ENCODE measurements at places on chromosomes 2 and 18.

DNA sequence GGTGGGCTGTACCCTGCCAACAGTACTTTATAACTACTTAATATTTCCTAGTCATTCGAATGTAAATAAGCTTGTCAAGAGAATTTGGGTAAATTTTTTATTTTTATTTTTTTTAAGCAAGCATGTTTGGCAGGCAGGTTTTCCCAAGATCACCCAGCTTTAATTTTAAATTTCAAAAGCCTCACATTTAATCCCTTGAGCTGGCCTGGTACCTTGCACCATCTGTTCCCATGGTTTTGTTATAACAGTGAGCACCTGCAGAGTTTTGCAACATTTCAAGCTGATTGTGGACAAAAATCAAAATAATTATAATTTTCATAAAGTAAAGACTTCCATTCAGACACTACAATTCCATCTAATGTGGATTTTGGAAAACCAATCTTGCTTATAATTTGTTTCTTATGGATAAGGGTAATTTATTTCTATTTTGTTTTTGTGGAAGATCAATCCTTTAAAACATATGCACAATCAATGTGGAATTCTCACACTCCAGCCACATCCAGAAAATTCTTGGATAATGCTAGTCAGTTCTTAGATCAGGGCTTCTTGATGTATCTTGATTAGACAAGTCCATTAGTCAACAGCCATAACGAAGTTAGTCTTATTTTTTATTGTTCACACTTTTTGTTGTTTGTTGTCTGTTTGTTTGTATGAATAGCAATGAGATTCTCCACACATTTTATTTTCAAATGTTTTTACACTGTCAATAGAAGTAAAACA, 689.3 kb downstream of the NR4A2 start:
- no peak for DNase-seq

GRCh38 chr2:25303633-25304236, 38.0 kb downstream of the DNMT3A start:
- no peak for DNase-seq

- DNase-seq: no peak
These were observed 8.7 kb downstream of the TMEM169 start for GRCh38 chr2:216090369-216090786.

DNA sequence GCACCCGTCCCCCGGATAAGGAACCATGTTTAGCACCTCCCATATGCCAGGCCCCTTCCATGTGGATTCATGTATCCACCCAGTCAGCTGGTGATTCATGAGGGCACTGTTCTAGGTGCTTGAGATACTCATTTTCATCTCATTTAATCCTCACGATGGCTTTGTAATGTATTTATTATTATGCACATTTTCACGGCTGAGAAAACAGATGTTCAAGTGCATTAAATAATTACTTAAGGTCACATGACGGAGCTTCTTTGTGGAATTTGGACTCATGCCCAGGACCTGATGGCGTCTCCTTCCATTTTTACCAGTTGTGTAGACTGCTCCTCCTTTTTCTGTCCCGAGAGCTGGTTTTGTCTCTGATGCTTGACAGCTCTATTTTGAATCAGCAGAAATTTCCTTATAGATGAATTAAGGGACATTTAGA, 72.2 kb upstream of the RBM44 start:
- no peak for DNase-seq

DNA sequence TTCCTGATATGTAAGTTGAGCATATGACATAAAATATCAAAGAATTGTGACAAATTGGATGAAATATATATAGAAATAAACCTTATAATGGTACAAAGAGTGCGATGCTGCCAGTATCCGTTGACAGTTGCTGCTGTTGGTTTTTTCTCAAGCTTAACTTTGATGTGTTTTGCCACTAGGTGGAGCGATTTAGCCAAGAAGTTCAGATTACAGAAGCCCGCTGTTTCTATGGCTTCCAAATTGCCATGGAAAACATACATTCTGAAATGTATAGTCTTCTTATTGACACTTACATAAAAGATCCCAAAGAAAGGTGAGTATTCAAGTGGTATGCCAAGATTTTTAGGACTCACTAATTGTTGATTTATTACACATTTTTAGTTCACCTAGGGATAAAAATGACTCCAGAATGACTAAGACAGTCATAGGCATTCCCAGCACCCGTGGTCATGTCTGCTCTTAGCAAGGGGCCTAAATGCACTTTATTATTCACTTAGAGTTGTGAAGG, 2.1 kb downstream of the RRM2 start:
- DNase-seq: peak; percentile 67

- no peak for DNase-seq
These were observed 79.2 kb downstream of the BARD1 start for GRCh38 chr2:214730248-214730647.

- no peak for DNase-seq
These were observed 204.3 kb downstream of the HDAC4 start for GRCh38 chr2:239196474-239197021.

DNA sequence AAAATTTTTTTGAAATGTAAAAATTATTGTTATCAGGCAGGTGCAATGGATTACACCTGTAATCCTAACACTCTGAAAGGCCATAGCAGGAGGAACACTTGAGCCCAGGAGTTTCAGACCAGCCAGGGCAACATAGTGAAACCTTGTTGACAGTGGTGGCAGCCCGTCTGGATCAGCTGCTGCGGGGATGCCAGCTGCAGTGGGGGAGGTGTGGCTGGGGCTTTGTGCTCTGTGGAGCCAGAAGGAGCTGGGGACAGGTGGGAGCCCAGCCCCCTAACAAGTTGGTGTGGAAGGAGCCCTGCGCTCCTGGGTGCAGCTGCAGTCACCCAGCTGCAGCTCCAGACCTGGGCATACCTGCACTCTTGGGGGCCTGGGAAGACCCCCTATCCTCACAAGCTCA, 182.4 kb upstream of the MC4R start:
- no peak for DNase-seq

- no peak for DNase-seq
These were observed 84.0 kb downstream of the OSR1 start for GRCh38 chr2:19274439-19274838.

DNA sequence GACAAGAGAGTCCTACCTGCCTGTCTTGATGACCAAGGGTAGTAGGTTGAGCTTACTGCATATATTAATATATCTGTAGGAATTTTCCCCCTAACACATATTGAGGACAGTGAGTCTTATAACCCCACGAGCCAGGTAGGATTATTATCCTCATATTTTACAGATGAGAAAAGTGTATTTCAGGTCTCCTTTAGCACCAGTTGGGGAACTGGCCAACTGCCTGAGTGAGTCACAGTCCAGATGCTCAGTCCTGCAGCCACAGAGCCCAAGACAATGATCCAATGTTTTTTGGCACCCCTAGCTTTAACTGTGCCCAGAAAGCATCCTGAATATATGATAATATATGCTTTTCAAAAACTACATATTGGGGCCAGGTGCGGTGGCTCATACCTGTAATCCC, 30.8 kb upstream of the GLS start:
- DNase-seq: no peak

- DNase-seq: no peak
These were observed 178.1 kb downstream of the DYSF start for GRCh38 chr2:71631411-71631931.

GRCh38 chr2:154289870-154290269, 408.6 kb upstream of the KCNJ3 start:
- DNase-seq: no peak

DNA sequence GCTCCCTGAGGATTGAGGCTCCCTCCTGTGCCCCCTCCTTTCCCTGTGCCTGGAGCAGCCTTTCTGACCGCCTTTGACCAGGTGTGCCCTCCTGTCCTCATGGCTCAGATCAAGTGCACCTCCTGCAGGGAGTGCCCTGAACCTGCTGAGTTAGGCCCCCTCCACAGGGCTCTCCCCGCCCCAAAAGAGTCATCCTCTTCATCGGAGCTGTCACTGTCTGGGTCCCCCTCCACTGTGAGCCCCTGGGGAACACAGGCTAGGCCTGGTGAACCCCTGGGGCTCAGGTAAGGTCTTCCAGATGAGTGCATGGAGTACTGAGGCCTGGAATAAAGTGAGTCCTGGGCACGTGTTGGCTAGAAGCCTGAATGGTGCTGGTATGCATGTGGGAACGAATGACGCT, 173.5 kb downstream of the INHBB start:
- DNase-seq: no peak

DNA sequence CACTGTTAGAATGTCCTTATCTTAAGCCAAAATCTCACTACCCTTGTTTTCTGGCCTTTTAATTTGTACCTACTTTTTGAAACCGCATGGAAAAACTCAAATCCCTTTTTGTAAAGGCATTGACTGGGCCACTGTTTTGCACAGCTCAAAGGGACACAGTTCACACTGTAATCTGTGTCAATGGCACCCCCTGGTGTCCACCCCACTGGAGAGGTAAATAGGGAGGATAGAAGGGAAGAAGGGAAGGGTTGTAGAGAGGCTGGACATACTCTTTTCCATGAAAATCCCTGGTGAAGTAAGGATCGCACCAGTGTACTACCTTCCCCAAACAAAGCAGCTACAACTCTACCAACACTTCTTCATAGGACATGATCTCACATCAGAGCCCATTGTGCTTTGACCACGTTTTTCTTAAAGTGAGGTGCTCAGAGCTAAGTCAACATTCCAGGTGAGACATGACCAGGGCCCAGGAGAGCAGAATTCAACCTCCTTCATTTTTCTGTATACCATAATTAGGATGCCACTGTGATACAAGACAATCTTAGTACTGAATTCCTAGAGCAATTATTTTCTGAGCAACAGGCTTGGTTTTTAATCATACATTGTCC, 92.4 kb upstream of the RMDN2 start:
- DNase-seq: peak; percentile 72

DNA sequence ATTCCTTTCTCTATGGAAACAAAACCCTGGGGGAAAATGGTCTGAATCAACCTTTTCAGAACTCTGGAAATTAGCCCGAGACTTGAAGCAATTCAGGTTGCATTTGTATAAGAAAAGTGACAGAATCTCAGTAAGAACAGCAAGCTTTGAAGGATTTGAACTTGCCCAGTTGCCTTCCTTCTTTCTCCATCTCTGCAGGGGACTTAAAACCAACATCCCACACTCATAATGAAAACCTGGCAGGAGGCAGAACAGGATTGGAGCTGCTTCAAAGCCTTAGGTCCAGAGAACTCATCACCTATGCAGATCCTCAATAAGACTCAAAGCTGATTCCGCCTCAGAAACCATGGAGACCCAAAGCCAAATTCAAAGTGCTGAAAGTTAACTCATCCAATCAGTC, 790.5 kb upstream of the ID2 start:
- DNase-seq: no peak

GRCh38 chr2:217703999-217704398, 298.8 kb downstream of the TNS1 start:
- no peak for DNase-seq

- no peak for DNase-seq
These were observed 41.8 kb downstream of the NCK2 start for GRCh38 chr2:105786231-105787230.

All from LoVo (cell line).